Placental pericyte (primary cell): ENCODE measurements at places on chromosomes 1 and 21. TPM values are rescaled to one million over a fixed set of nuclear protein-coding genes. Genes with fewer than 3 reads are reported as not detected.

Gene SRP9
- total RNA-seq: 118 and 265 TPM in 2 replicates

Gene PEAR1
- 10.1 and 16.2 TPM in 2 replicates for total RNA-seq

Gene TESK2
- 1.8 and 2.1 TPM in 2 replicates for total RNA-seq

Gene OR14K1
- not detected in 2 replicates for total RNA-seq

Gene HES2
- total RNA-seq: 0.14 and 0.22 TPM in 2 replicates

Gene CFHR4
- total RNA-seq: not detected in 2 replicates
